Ureter (tissue), 1 donor: ENCODE measurements at places on chromosomes 4 and X. TPM values are rescaled to one million over a fixed set of nuclear protein-coding genes. Genes with fewer than 3 reads are reported as not detected.
A peak's percentile ranks its signal among the peaks of the same experiment; 100 is the strongest.

DNA sequence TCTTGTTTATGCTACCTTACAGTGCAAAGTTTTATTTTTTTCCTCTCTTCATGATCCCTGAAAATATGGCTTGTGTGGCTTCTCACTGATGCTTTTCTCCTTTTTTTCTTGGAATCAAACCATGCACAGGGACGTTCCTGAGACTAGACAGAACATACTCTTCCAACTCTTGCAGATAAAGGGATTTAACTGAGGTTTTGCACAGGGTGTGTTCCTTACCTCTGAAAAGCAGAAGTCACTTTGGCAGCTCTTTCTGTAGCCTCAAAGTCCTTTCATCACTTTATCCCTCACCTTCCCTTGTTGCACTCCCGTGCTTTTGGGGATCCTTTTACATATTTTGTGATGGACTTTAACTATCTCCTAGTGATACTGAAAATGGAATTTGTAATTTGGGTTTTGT lies 300.1 kb downstream of the SPRY1 start:
- no peak for DNase-seq

PSAPL1 gene
- total RNA-seq = not detected

DNA sequence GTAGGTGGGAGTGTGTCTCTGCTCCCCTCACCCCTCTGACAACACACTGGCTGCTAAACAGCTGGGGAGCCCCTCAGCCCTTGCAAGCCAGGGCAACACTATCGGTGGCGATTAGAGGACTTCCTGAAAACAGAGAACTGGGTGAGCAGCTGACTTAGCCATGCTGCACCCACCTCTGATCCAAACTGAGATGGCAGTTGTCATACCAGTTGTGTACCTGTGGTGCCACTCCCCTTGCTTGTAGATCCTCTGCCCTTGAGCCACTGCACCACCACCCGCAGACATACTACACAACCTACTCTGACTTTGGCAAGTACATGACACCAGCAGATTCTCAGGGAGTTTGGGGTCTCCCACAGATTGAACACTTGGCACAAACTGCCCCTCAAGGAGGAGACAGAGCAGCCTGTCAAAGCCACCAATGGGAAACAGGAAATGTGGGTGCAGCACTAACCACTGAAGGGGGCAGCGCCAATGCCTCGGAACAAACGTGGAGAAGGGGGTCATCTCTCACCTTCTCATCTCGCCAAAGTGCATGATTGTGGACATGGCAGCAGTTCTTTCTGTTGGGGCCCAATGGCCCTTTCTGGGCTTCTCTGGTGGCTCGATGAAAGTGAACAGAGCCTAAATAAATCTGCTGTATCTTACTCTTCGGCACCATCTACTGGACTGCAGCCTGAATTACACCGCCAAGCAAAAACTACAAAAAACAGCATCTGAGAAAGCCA lies 119.8 kb downstream of the NEK1 start:
- DNase-seq = no peak

DNA sequence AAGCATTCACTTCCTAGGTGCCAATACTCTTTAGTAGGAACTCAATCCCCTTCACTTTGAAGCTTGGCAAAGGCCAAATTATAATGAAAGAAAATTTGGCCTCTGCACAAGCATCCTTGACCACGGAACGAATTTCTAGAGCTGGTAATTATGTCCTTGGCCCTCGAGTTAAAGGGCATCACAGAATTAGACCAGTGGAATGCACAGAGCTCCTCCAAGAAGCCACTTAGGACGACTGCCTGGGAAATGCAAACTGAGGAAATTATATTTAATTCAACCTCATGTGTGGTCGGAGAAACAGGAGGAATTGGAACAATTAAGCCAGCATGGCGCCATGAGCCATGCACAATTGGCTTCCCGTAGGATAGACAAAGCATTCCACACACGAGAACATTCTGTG lies 59.3 kb downstream of the NLGN4X start:
- no peak for DNase-seq

DNA sequence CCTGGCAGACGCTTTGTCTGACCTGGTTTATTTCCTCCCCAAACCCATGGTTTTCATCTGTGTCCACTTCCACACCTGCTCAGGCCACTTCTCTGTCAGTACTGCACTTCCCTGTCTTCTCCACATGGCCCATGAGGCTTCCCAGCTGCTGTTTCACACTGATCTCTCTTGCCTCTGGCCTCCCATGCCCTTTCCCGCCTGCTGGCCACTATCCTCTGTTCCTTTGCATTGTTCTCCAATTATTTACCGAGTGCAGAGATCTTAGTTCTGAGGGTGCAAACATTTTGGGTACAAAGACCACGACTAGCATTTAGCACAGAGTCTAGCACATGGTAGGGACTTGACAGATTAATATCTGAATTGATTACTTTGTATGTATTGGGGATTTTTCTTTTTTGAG lies 174.8 kb upstream of the NPY2R start:
- DNase-seq = no peak

- no peak for DNase-seq
These were observed 11.8 kb upstream of the RENBP start for GRCh38 chrX:153956044-153956907.

CTAG2 gene
- not detected for total RNA-seq

H2BW2 gene
- total RNA-seq = 0.26 TPM

- DNase-seq = no peak
These were observed 63.9 kb downstream of the PTCHD1 start for GRCh38 chrX:23398570-23398969.

DNA sequence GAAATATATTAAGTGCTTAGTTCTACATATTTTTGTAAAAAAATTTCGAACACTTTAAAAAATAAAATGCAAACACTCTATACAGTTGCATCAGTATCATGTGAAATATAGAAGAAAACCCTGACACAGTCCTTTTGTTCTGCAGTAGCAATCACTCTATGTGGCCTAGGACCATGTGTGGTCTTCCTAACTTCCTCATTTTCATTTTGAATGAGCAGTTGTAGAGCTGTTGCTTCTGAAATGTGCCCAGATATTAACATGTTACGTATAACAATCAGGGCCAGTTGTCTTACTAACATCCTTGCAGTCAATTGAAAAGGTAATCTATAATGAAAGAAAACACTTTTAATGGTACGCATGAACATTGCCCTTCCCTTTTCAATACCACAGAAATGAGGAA lies 107.9 kb downstream of the ZNF827 start:
- DNase-seq = no peak

NAT8L gene
- total RNA-seq = 0.16 TPM

GPRASP1 gene
- 16.8 TPM for total RNA-seq

DNA sequence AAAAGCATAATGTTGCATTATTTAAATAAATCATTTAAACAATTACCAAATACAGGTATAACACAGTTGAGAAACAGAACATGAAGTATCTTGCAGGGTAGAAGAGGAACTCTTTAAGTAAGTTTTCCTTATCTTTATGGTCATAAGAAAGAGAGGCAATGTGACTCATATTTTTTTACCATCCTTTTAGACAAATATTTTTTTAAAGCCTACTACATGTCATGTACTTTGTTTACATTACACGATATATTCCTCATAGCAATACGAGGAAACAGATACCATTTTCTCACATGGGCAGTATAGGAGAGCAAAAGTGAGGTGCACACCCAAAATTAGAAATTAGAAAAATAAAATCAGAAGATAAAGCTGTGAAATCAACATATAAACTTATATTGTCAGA lies 49.3 kb upstream of the EPHA5 start:
- no peak for DNase-seq

DNA sequence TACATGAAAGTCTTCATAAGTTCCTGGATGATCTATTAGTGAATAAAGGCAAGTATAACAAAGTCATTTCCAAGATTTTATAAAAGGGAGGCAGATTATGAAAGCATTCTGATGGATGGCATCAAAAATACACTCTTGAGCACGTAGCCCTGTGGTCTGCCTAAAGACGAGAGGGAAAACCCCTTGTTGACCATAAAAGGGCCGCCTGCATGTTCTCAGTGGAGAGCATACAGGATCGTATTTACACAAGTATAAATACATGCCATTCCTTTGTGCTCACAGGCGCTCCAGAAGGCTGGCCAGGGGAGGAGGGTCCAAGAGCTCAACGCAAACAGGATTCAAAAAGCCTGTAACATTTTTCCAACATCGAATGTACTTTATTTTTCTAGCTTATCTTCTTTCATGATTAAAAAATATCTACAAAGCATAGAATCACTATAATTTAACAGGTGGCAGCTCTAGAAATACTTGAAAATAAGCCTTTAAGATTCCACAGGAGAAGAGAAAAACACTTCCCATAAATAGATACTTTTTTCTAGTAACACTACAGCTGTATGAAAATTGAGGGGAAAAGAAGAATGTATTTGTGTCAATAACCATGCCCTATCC lies 29.6 kb downstream of the PDGFC start:
- DNase-seq = peak; percentile 45

DNA sequence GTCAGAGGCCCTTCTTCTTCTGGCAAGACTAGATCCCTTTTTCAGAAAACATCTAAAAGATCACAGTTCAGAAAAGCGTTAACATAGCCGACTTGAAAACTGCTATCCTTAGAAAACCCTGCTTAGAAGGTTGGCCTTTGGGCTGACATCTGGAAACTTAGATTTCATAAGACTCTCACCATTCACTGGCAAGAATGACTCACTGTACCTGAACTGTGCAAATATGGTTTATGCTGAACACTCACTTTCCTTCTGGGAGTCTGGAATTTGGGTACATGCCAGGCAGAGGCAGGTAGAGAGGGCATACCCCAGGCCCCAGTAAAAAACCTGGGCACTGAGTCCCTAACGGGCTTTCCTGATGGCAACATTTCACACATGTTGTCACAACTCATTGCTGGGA lies 88.8 kb upstream of the GPC3 start:
- no peak for DNase-seq

DNA sequence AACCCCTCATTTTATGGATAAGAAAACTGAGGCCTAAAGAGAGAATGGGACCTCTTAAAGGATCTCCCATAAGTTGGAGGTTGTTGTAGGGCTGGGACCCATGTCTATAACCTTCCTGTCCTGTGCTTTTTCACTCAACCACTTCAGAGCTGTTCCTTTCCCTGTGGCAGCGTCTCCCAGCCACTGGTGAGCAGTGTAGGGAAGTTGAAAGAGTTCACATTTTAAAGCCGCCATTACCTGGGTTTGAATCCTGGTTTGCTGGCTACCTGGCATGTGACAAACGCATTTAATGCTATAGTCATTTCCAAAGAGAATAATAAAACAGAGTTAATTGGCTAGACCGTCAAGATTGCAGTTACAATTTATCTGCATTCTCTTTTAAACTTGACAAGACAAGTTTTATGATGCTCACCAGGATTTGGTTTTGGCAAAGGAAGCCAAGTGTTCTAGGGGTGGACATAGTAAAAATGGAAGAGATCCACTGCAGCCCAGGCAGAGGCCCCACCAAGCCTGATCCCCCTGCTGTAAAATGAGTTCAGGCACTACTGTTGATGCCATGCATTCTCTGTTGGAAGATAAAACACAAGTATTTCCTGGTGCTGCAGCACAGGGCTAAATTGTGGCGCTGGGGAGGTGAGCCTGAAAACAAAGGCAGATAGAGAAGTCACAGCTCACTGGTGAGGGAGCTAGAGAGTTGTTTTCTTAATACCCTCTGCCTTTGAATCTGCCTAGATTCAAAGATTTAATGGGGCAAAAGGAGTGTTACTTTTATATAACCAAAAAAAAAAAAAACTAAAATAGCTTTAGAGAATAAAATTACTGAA lies 218.7 kb downstream of the NWD2 start:
- no peak for DNase-seq

GRCh38 chr4:24040811-24041210 lies 151.0 kb upstream of the PPARGC1A start:
- DNase-seq = no peak

- DNase-seq = no peak
These were observed 760.2 kb upstream of the AGA start for GRCh38 chr4:178202422-178202821.

CT55 gene
- total RNA-seq = not detected

DNA sequence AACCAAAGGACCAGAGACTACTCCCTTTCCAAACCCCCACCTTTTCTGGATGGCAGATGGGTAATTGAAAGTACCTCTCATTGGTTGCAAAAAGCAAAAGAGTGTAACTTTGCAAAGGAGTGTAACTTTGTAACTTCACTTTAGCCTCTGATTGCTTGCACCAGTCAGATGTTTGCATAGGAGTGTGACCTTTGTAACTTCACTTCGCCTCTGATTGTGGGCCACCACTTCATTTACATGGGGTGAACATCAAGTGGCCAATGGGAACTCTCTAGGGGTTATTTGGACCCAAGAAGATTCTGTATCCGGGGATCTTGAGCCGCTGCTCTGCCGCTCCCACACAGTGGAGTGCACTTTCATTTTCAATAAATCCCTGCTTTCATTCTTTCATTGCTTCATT lies 9.9 kb upstream of the SLC25A43 start:
- DNase-seq = no peak

- no peak for DNase-seq
These were observed 118.8 kb upstream of the CBR4 start for GRCh38 chr4:169128902-169129301.

MAGIX gene
- 12.8 TPM for total RNA-seq

GRCh38 chrX:110414679-110415439 lies 56.2 kb downstream of the RTL9 start:
- no peak for DNase-seq

HTN1 gene
- total RNA-seq = not detected

DNA sequence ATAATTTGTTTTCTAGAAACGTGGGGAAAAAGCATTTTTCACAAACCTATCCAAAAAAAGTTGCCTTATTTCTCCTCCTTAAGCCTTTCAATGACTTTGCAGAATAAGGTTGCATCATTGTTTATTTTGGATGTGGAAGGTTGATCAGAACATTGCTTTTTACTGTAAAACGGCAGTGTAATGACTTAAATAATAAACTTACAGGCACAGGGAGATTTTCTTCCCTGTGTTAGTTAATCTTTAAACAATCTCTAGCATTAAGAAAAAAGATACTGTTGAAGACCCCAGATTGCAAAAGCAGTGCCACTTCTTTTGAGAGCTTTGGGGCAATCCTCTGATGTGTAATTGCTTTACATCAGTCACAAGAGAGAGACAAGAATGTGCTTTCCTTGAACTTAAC lies 153.4 kb downstream of the ARX start:
- DNase-seq = no peak

MTNR1A gene
- not detected for total RNA-seq

DNA sequence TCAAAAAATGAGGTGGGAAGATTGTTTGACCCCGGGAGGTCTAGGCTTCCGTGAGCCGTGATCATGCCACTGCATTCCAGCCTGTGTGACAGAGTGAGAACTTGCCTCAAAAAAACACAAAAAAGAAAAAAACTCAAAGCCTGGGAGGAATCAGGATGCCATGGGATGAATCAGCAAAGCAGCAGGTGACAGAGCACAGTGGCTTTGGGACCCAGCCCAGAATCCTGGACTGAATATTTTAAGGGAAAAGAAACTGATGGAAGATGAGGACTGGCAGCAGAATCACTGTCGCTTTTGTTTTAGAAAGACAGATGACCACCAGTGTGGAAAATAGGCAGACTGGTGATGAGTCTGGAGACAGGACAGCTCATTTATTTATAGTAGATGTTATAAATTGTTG lies 16.6 kb downstream of the S100G start:
- no peak for DNase-seq

GRCh38 chr4:15938182-15938581 lies 358 bp downstream of the FGFBP1 start:
- DNase-seq = no peak

GRCh38 chr4:139278912-139279759 lies 889 bp downstream of the MGARP start:
- no peak for DNase-seq

TGIF2LX gene
- not detected for total RNA-seq
